Stimulated activated CD8-positive, alpha-beta memory T cell treated with anti-CD3 and anti-CD28 coated beads, Interleukin-7, amount 100 ng/mL, for 48 hours (primary cell): ENCODE measurements at places on chromosomes 16 and 17.

- DNase-seq = no peak
Observed at GRCh38 chr17:54985476-54985875, 16.9 kb downstream of the STXBP4 start.

GRCh38 chr17:75365009-75365930 is 40.2 kb downstream of the GRB2 start:
- no peak for DNase-seq

DNA sequence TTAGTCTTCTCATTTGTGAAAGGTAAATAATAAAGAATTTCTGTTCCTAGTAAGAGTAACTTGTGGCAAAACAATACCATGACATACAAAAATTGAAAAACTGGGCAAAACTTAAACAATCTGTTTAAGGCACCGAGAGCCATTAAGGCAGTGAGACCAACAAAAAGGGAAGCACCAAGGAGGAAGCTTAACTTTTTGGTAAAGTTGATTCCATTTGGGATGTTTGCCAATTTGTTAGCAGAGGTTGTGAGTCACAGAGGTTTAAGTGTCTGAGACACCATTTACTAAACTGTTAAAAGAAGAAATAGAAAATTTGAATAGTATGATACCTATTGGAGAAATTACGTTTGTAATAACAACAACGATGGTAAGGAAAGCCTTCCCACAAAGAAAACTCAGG is 4.9 kb downstream of the SLC35G3 start:
- no peak for DNase-seq

GRCh38 chr16:9311303-9311954 is 220.0 kb downstream of the HAPSTR1 start:
- DNase-seq = no peak

DNA sequence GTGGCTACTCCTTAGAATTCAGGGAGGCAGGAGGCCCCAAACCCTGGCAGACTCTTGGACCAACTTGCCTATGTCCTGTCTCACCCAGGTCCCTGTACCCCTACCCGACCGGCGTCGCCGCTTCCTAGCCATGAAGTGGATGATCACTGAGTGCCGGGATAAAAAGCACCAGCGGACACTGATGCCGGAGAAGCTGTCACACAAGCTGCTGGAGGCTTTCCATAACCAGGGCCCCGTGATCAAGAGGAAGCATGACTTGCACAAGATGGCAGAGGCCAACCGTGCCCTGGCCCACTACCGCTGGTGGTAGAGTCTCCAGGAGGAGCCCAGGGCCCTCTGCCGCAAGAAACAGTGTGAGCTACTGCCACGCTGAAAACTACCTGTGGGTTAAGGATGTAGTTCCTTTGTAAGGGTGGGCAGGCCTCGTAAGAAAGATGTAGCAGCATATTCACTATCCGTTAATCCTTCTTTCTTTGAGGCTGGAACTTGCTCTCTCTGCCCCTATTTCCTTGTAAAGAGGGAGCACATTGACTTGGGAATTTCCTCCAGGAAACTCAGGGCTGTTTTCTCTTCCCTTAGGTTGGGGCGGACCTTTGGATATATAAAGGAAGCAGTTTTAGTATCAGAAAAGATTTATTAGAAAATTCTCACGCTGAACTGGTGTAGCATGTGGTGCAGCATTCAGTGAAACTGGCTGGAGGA is 4.1 kb downstream of the MRPS7 start:
- no peak for DNase-seq

- peak; percentile 15 for DNase-seq
Observed at GRCh38 chr17:9363440-9364350, 211.9 kb downstream of the STX8 start.
